ENCODE measurements at places on chromosomes 11 and 22. TPM values are rescaled to one million over a fixed set of nuclear protein-coding genes. Genes with fewer than 3 reads are reported as not detected.
A peak's percentile ranks its signal among the peaks of the same experiment; 100 is the strongest.

The INS gene
- not detected for total RNA-seq

The ANO1 gene
- total RNA-seq, result 55.4 TPM

The RAB38 gene
- 0.97 TPM for total RNA-seq

The TRIM68 gene
- 6.2 TPM for total RNA-seq

The PES1 gene
- 37.9 TPM for total RNA-seq

The LRRN4CL gene
- total RNA-seq, result 13.9 TPM

The LINC01488 gene
- total RNA-seq, result not detected

The OTOG gene
- total RNA-seq, result not detected

The MOGAT2 gene
- not detected for total RNA-seq

The APOA5 gene
- not detected for total RNA-seq

The GTPBP1 gene
- total RNA-seq, result 29.8 TPM

The ARHGAP8 gene
- 1.4 TPM for total RNA-seq

The OR51B2 gene
- total RNA-seq, result not detected

The CELSR1 gene
- total RNA-seq, result 2.8 TPM

The B3GAT1 gene
- total RNA-seq, result not detected

The CYP2R1 gene
- total RNA-seq, result 9.2 TPM

The SPINDOC gene
- 11.8 TPM for total RNA-seq

DNA sequence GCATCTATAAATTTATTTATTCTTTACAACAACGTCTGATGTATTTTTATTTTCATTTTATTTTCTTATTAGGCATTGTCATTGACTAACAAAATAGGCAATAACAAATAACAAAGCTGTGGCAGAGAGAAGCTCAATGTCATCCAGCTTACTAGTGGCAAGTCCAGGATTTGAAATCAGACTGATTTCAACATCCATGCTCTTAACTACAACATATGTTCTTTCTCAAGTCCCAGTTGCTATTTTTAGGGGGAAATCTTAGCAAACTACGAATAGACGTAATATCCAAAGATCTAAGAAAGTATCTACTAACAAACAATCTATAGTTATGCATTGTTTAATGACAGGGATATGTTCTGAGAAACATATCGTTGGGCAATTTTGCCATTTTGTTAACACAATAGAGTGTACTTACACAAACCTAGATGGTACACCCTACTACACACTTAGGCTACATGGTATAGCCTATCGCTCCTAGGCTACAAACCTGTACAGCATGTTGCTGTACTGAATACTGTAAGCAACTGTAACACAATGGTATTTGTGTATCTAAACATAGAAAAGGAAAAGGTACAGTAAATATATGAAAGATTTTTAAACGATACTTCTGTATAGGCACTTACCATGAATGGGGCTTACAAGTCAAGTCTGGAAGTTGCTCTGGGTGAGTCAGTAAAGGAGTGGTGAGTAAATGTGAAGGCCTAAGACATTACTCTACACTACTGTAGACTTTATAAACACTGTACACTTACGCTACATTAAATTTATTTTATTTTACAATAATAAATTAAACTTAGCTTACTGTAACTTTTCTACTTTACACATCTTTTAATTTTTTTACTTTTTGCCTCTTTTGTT lies 151.3 kb downstream of the DLG2 start:
- no peak for DNase-seq

GRCh38 chr22:27627444-27627833 lies 174.1 kb downstream of the MN1 start:
- DNase-seq, result no peak

GRCh38 chr11:47269829-47270305 lies at the start of gene MADD:
Gene MADD (plus strand): TSS chr11:47270133.
- peak; percentile 95 for DNase-seq

DNA sequence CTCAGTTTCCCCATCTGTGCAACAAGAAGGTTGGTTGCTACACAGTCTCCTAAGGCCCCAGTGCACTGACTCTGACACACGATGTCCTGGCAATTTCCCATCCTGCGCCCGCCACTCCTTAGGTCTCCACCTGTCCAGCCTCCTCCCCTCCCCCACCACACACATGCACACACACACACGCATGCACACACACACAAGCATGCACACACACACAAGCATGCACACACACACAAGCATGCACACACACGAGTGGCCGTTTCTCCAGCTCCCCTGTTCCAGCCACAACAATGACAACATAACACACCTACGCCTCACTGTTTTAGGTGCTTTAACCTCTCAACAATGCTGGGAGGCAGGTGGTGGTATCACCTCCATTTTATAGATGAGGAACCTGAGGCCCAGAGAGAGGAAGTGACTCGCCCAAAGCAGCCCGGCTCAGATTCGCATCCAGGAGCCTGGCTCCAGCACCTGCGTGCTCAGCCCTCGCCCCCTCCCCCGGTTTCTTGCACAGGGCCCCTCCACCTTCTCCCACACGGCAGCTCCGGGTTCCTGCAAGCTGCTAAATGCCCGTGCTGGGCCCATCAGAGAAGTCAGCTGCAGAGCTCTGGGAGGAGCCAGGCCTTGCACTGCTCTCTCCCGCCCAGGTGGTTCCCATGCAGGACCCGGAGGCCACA lies 13.0 kb downstream of the CYTH4 start:
- no peak for DNase-seq

- no peak for DNase-seq
These were observed 35.0 kb downstream of the RASSF10 start for GRCh38 chr11:13043912-13044628.

DNA sequence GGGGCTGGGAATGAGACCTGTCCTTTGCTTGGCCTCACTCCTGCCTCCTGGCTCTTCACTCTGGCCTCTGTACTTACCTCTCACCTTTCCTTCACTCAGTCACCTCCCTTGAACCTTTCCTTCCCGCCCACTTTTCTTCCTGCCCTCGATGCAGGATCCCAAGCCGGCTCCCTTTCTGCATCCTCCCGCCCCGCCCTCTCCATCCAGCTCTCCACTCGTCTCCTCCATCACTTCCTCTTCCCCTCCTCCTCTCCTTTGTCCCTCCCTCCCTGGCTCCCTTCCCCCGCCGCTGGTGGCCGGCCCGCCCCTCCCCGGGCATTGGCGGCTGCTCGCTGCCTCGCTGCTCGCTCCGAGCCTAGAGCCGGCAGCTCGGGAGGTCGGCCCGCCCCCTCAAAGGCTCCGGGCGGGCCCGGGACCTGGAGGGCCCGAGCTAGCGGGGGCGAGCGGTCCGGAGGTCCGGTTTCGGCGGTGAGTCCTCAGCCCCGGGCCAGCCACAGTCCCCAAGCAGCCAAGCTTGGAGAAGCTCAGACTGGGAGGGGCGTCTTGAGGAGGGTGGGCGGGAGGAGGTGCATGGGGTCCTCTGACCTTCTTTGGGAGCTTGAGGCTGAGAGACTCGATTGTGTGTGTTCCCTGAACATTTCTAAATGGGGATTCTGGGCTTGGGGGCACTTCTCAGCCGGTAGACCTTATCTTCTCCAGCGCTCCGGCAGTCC lies 13.8 kb downstream of the PHLDB1 start:
- DNase-seq, result peak; percentile 97

DNA sequence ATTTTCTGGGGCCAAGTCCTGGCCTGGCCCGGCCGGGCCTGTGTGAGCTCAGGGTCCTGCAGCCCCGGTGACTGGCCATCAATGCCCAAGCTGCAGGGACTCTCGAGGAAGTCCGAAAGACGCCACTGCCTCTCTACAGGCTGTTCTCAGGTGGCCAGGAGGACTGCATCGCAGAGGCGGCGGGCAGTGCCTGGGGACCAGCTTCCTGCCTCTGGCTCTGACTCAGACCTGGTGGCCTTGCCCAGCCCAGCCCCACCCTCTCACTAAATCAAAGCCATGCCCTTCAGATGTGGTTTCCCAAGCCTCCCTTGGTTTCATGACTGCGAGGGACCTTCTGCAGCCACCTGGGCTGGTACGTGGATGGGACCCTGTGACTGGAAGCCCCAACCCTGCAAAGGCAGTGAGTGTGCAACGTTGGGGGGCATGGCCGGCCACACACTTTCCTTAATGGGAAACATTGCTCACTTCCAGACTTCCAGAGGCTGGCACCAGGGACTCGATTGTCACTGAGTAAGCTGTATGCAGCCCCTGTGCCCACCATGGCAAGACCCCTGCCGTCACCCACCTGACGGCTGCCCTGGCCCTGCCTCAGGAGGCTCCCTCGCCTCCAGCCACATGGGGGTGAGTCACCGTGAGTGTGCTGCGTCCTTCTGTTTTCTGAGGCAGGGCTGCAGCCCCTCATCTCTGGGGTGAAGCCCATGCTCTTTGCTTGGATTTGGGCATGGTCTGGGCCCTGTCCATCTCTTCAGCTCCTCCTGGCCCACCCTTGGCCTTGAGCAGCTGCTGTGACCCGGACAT lies 6.0 kb upstream of the FGF3 start:
- no peak for DNase-seq

DNA sequence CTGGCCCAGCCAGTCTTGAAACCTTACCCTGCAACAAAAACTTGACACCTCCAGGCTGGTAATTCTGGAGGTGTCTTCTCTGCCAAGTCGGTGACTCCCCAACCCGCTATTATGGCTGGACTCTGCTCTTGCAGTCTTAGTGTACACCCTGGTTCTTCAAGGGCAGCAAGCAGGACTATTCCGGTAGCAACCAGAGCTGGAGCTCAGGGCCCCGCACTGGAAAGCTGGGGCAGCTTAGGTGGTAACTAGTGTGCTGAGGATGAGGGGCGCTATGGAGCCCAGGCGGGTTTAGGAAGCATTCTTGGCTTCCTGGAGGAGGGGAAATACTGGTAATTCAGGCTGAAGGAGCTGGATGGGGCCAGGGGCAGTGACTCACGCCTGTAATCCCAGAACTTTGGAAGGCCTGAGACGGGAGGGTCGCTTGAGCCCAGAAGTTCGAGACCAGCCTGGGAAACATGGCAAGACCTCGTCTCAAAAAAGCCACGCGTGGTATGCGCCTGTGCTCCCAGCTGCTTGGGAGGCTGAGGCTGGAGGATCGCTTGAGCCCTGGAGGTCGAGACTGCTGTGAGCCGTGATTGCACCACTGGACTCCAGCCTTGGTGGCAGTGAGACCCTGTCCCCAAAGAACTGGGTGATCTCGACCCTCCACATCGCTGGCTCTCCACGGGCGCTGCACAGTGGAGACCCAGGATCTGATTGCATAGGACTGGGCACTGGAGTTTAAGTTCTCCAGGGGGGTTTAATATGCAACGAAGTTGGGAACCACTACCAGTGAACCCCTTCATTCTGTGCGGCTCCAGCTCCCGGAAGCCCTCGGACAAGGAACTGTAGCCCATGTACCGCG lies 10.6 kb upstream of the AIFM3 start:
- DNase-seq, result no peak

GRCh38 chr11:69465236-69466000 lies 16.0 kb upstream of the LINC01488 start:
- peak; percentile 73 for DNase-seq

DNA sequence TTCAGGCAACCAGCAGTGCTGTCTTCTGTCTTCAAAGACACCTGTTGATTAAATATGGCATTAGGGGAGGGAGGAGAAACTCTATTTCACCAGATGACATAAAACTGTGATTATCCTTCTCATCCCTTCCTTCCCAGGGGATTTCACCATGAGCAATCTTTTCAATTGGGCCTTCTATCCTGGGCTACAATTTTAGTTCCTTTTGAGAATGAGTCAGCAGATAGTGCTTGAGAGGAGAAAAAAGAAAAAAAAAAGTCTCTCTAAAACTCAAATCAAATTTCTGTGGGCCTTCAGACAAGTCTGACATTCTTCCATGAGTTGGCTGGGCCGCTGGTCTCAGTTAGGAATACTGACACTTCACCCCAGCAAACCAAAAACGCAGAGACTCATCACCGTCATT lies 7.2 kb downstream of the FLI1 start:
- no peak for DNase-seq

- DNase-seq, result no peak
These were observed 836 bp downstream of the SLC16A8 start for GRCh38 chr22:38082986-38083710.
